Myocyte (in vitro differentiated cells): ENCODE measurements at places on chromosomes 7 and 10. TPM values are rescaled to one million over a fixed set of nuclear protein-coding genes. Genes with fewer than 3 reads are reported as not detected.

RSU1 gene
- 57.1 and 63.4 TPM in 2 replicates for total RNA-seq

SVOPL gene
- not detected in 2 replicates for total RNA-seq

SFR1 gene
- total RNA-seq = 5.5 and 6.6 TPM in 2 replicates

GALNT17 gene
- 3.5 and 6.2 TPM in 2 replicates for total RNA-seq

PLAC9 gene
- total RNA-seq = 0.43 TPM in 1 of 2 replicates, not detected in the other

GTF2IRD1 gene
- 21.0 and 29.2 TPM in 2 replicates for total RNA-seq
